Activated CD8-positive, alpha-beta memory T cell treated with anti-CD3 and anti-CD28 coated beads for 24 hours (primary cell): ENCODE measurements at places on chromosomes 1 and 21.

GRCh38 chr1:198273748-198274295 lies 117.0 kb downstream of the NEK7 start:
- DNase-seq: no peak

DNA sequence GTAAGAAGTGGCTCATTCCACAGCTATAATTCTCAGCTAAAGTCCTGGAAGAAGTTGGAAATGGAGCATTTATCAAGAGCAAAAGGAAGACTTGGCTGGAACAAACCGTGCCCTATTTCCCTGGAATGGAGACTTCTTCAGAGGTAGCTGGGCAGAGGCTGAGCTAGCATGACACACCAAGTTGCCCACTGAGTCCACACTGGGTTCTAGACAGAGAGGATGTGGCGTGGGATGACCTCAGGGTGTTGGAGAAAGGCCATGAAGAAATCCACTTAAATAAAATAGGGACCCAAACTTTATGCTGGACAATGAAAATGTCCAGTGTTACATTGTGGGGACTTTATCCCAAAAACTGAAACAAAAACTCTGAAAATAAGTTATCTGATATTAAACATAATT lies 116.2 kb downstream of the KCNJ6 start:
- no peak for DNase-seq

GRCh38 chr1:95660736-95661135 lies 426.7 kb downstream of the RWDD3 start:
- no peak for DNase-seq

DNA sequence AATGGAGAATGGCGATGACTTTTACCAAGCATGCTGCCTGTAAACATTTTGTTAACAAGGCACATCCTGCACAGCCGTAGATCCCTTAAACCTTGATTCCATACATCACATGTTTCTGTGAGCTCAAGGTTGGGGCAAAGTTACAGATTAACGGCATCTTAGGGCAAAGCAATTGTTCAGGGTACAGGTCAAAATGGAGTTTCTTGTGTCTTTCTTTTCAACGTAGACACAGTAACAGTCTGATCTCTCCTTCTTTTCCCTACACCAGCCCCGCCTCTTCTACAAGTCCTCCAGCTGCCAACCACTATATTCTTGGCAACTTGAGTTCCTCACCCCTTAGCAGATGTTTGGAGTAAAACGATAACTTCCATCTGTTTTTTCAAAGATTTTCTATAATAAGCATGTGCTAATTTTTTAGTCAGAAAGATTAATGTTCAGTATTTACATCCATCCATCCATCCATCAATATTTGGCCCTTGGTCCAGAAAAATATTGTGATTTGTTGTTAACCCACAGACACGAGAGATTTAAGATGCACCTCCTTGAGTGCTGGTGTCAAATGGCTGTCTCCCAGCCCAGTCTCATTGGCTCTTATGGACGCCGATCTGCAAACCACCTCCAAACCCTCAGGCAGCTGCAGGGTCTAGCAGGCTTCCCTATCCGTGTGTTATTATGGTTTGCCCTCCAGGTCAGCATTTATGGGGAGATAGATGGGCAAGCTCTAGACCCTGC lies 3.8 kb downstream of the DNALI1 start:
- no peak for DNase-seq

- no peak for DNase-seq
Observed at GRCh38 chr1:51564124-51564523, 45.1 kb upstream of the EPS15 start.

- no peak for DNase-seq
Observed at GRCh38 chr1:39895731-39896480, 5.8 kb downstream of the MYCL start.

DNA sequence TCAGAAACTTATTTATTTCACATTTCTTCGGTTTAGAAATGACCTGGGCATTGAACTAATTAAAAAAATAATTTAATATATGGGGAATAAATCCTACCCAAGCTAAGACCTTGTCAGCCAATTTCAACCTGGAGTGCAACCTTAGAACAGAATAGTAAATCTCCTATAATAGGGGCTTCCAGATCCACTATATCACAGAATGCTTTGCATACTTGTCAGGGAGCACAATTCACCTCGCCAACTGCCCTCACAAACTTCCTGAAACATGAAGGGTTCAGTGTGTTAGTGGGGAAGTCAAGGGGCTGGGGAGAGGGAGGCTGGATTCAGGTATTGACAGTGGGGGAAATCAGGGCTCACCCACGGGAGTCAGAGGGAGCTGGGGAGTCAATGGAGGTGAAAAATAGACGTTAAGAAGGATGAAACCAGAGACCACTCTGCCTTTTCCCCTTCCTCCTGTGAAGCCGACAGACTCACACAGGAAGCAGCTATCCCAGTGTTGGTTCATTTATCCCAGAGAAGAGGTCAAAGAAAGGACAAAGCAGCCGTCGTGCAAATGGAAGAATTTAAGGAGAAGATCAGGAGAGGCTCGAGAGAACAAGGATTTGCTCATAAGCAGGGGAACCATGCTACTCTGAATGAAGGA lies 453.3 kb downstream of the NUF2 start:
- DNase-seq: no peak
